ENCODE measurements at places on chromosomes 2 and 18. TPM values are rescaled to one million over a fixed set of nuclear protein-coding genes. Genes with fewer than 3 reads are reported as not detected.

DNA sequence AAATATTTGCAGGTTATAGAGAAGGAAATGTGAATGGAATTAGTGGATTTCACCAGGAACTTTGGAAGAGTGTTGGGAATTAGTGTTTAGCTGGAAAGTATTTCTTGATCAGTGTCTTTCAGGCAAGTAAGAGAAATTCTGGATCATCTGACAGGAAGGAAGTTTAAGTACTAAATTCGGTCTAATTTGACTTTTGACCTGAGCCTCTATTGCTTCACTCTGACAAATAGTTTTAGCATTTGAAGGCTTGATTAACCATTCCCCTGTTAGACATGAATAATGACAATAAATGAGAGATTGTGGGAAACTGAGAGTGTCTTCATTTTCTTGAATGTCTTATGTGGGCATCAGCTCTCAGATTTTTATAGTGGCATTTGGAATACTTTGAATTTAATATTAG, 16.0 kb downstream of the CCNT2 start:
- H3K36me3 ChIP-seq = peaks cover 10% of the 10 kb centered on the region
- H3K27me3 ChIP-seq = no peaks in the 10 kb centered on the region

DNA sequence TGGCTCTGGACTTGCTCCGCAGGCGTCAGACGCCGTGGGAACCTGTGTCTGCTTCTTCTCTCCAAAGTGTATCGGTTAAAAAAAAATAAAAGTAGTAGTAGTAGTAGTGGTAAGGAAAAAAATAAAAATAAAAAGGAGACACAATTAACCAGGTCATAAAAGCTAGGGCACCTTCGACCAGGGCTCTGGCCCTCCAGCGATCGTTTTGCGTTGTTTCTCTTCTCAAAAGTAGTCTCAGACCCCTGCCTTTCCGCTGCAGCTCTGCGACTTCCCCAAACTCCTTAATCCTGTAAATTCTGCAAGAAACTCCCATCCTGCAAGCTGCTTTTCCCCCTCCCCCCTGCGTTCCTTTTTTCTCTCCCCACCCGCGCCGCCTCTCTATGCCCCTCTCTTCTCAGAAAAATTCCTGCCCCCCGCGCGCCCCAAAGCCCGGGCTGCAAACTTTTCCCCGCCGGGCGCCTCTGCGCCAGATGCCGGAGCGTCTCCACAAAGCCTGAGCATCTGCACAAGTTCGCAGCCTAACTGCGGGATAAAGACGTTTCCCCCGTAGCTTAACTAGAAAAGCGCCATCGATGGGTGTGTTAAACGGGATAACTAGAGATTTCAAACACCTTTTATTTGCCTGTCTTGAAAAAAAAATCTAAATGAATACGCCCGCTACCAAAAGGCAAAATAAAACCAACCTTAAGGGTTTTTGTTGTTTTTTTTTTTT, 1.8 kb upstream of the SALL3 start:
- peaks cover 25% of the 10 kb centered on the region for H3K27me3 ChIP-seq
- peaks cover 38% of the 10 kb centered on the region for H3K4me1 ChIP-seq
- H3K27ac ChIP-seq = no peak overlapping the region
- no peaks in the 10 kb centered on the region for H3K36me3 ChIP-seq
- no peak for DNase-seq
- no peak overlapping the region for H3K4me3 ChIP-seq

HS1BP3 gene
- 43.2 TPM for total RNA-seq

DNA sequence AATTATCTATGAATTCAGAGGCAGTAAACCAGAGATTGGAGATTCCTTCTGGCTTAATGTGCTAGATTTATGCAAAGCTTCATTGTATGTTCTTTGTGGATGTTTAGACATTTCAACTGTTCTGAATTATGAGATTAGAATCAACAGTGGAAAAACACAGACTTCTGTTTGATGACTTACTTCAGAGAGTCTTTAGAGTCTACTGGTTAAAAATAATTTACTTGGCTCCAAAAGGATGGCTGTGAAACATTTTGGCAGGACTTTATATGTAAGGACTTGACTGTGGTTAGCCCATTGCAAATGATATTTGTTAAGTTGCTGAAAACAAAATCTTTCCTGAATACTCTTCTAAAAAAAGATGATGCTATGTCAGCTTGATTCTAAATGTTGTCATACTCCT, 25.5 kb upstream of the LRRC30 start:
- DNase-seq = no peak
- H3K4me3 ChIP-seq = no peak overlapping the region
- H3K27ac ChIP-seq = no peak overlapping the region

DNA sequence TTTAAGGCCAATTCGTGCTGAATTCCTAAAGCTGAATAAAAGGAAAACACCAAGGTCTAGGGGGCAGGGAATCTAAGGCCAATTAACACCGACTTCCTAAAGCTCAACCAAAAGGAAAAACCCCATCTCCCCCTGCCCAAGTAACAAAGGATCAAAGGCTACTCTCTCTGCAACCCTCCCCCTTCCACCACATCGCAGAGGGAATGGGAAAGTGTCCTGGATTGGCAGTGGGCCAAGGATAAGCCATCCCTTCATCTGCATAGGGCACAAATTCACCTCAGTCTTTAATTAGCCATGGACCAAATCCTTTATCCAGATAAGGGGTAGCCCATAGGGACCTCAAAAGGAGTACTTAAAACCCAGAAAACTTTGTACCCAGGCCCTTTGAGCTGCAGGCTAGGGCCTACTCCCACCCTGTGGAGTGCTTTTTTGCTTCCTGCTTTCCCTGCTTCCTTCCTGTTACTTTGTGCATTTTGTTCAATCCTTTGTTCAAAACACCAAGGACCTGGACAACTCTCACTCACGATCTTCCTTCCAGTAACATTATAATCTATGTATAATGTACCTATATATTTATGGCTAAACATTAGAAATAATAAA, 2119.8 kb upstream of the CELF4 start:
- H3K36me3 ChIP-seq = no peaks in the 10 kb centered on the region
- H3K4me1 ChIP-seq = no peaks in the 10 kb centered on the region
- no peaks in the 10 kb centered on the region for H3K27me3 ChIP-seq
- no peak overlapping the region for H3K27ac ChIP-seq

KATNAL2 gene
- total RNA-seq = 5.9 TPM

GRCh38 chr2:29206941-29207340, 91.7 kb downstream of the CLIP4 start:
- no peaks in the 10 kb centered on the region for H3K4me1 ChIP-seq
- no peaks in the 10 kb centered on the region for H3K27me3 ChIP-seq
- no peak overlapping the region for H3K4me3 ChIP-seq

DNA sequence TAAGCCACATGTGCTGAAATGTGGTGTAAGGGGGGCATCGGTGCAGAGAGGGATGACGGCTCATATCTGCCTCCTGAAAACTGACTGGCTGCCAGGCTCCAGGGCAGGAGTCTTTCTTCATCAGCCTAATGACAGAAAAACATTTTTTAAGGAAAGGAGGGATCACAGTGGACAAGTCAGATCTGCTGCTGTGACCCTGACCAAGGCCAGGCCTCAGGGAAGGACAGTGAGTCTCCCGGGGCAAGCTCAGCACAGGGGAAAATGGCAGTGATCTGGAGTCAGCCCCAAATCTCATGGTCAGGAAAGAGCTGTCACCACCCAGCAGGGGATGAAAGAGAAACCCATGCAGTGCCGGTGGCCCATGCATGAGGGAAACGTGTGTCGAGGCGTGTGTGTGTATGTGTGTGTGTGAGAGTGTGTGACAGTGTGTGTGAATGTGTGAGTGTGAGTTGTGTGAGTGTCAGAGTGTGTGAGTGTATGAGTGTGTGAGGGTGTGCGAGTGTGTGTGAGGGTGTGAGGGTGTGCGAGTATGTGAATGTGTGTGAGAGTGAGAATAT, 134.5 kb downstream of the INHBB start:
- no peak overlapping the region for H3K27ac ChIP-seq
- no peak overlapping the region for H3K4me3 ChIP-seq

MATN3 gene
- total RNA-seq = 6.4 TPM

RNF152 gene
- 24.0 TPM for total RNA-seq

GRCh38 chr2:136207665-136208064, 89.7 kb upstream of the CXCR4 start:
- no peak overlapping the region for H3K27ac ChIP-seq
- H3K36me3 ChIP-seq = no peaks in the 10 kb centered on the region
- no peaks in the 10 kb centered on the region for H3K4me1 ChIP-seq
- no peaks in the 10 kb centered on the region for H3K27me3 ChIP-seq
- no peak for DNase-seq

TPO gene
- 0.39 TPM for total RNA-seq

AFF3 gene
- 49.7 TPM for total RNA-seq
